Cortex of kidney (tissue), 1 donor: ENCODE measurements at places on chromosomes 16 and 17.

DNA sequence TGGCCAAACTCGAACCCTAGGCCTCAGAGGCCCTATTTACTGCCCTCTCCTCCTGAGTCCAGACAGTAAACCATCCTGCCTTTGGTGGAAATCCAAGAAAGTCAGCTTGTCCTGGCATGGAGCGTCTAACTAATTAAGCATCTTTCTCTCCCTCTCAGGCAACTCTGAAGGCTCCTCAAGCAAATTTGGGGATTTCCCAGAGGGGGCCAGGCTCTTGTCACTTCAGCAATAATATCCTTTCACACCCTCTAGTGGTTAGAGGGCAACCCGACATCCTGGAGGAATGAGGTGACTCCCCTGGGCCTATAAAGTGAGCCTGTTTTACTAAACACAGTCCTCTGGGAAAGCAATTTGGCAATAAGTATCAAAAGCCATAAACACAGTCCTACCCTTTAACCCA is 60.4 kb downstream of the NOG start:
- DNase-seq: no peak

- no peak for DNase-seq
These were observed 17.4 kb upstream of the PHOSPHO1 start for GRCh38 chr17:49247944-49248343.

- DNase-seq: no peak
These were observed 64.1 kb downstream of the PLD6 start for GRCh38 chr17:17141860-17142552.

- DNase-seq: no peak
These were observed 31.4 kb downstream of the MYO15A start for GRCh38 chr17:18139949-18140348.

GRCh38 chr17:45013021-45013997 is 38.1 kb downstream of the DCAKD start:
- no peak for DNase-seq

GRCh38 chr17:47287068-47287467 is 33.4 kb downstream of the ITGB3 start:
- DNase-seq: no peak

- DNase-seq: no peak
These were observed 8.9 kb downstream of the RHBDF2 start for GRCh38 chr17:76492123-76492988.

GRCh38 chr16:19210280-19210924 is 42.4 kb downstream of the SYT17 start:
- no peak for DNase-seq

DNA sequence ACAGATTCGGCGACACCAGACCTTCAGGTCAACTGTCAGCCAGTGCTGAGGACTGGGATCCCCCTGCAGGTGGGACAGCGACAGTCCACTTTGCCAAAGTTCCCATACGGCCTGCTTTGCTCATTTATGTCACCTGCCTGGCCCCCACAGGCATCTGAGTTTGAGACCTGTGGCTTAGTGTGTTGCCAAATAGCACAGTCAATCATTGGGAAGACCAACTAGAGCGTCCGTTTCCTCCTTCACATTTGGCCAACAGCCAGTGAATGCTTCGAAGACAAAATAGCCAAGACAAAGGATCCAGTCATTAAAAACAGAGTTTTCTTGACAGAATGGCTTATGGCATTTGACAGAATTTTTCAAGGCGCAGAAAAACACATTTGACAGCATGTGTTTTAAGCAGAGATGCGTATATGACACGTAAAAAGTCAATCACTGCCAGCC is 113.8 kb downstream of the ABCC12 start:
- DNase-seq: no peak

GRCh38 chr16:49855280-49855821 is 561 bp downstream of the ZNF423 start:
- DNase-seq: no peak

- DNase-seq: no peak
These were observed 17.0 kb downstream of the GFOD2 start for GRCh38 chr16:67702130-67702529.

DNA sequence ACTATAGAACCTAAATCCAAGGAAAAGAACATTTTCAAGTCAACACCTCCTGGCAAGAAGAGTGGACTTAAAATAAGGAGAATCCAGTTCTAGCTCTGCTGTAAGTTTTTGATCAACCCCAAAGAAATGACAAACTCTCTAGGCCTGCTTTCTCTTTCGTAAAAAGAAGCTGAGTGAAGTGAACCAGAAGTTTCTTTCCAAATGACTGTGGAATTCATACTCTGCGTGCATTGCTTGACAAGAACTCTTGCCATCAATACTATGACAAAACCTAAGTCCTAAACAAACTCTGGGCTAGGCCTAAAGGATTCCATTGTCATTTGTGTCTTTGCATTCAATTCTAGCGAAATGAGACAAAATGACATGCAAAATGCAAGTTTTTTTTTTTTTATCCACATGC is 187.5 kb upstream of the SOX9 start:
- no peak for DNase-seq

GRCh38 chr16:66548068-66548467 is 1.9 kb downstream of the TK2 start:
- DNase-seq: no peak

DNA sequence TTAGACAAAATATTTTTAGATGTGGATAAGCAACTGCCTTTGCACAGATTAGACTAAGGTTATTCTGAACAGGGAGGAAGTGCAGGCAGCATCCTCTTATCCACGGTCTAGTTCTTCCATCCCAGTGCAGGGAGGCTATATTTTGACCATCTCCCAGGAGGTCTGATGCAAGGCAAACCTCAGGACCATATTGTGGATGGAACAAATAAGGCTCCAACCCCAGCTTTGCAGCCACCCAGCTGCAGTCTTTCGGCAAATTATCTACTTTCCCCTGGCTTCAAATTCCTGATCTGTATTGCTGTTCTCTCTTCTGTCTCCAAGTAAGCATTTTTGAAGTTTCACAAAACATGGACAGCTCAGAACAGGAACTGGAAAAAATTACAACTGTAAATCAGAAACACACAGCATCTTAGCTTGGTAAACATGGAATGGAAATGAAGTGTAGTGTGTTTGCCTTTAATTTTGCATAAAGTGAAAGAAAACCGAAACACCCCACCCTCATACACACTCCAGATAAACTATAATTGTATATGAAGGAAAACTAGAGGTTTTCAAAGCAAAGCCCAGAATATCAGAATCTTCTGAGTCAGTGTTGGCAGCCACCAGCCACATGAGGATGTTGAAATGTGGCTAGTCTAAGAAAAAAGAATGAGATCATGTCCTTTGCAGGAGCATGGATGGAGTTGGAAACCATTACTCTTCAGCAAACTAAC is 33.5 kb upstream of the MON1B start:
- no peak for DNase-seq

DNA sequence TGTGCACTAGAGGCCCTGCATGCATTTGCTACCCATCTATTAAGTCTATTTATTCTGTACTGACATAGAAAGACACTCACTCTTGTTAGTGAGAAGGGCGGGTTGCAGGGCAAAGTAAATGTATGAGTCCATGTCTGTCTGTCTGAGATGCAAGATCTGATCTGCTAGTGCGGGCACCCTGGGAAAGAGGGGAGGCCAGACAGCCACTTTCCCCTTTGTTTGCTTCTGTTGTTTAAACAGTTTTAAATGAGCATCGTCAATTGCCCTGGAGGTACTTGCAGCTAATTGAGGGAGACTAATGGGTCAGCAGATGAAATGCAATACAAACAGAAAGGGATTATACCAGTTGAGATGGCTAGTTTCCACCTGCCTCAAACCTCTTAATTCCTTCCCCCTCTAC is 24.9 kb downstream of the SCNN1G start:
- no peak for DNase-seq

DNA sequence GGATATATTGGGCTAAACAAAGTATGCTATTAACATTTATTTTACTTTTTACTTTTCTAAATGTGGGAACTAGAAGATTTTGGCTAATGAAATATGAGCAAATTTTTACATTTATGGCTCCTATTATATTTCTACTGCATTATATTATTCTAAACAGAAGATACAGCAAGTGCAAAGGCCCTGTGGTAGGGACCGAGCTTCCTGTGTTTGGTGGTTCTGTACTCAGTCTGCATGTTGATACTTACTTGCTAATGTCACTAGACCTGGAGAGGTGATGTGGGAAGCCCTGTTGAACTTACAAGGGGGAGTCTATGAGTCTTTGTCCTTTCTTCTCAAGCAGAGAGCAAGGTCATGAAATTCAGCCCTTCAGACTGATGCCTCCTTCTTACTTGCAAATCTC is 10.0 kb upstream of the IRX3 start:
- no peak for DNase-seq

DNA sequence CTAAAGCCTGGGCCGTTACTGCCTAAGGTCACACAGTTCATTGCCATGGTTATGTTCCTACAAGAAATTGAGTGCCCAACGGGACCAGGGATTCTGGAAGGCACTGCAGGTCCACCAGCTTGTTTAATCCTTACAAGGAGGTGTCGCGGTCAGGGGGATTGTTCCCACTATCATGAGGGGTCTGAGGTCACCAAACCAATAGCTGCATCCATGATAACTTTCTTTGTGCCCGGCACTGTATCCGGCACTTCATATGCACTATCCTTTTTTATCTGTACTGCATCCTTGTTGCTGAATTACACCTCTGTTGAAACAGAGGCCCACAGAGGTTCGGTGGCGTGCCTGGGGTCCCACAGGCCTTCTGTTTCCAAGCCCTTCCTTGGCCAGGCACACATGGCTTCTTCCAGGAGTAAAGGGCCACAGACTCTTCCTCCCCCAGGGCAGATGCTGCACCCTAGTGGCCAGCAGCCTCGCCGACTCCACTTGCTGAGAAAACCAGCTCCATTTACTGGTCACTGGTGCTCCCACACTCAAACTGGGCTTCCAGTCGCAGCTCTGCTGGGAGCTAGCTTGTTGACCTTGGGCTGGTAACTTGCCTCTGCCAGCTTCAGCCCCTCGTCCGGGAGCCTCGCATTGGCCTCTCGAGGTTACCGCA is 82.0 kb upstream of the PLCG2 start:
- DNase-seq: no peak
